ENCODE measurements at places on chromosomes 16 and 17. TPM values are rescaled to one million over a fixed set of nuclear protein-coding genes. Genes with fewer than 3 reads are reported as not detected.

PERCC1 gene
- 0.31 TPM for total RNA-seq

AOC2 gene
- 14.6 TPM for total RNA-seq

PLXDC1 gene
- total RNA-seq: 9.6 TPM

WFDC1 gene
- total RNA-seq: 18.9 TPM

SHISA6 gene
- total RNA-seq: 10.3 TPM

COG1 gene
- 56.3 TPM for total RNA-seq

RABEP1 gene
- total RNA-seq: 47.4 TPM

AMDHD2 gene
- total RNA-seq: 72.8 TPM

MYLK3 gene
- 63.4 TPM for total RNA-seq

CACNG5 gene
- not detected for total RNA-seq

ADAMTS18 gene
- total RNA-seq: 3.4 TPM

MPP3 gene
- total RNA-seq: 18.2 TPM

ADORA2B gene
- total RNA-seq: 2.3 TPM

All from testis (tissue), 5 donors.